M059J (cell line): ENCODE measurements at places on chromosomes 13 and 19. TPM values are rescaled to one million over a fixed set of nuclear protein-coding genes. Genes with fewer than 3 reads are reported as not detected.
A peak's percentile ranks its signal among the peaks of the same experiment; 100 is the strongest.

DNA sequence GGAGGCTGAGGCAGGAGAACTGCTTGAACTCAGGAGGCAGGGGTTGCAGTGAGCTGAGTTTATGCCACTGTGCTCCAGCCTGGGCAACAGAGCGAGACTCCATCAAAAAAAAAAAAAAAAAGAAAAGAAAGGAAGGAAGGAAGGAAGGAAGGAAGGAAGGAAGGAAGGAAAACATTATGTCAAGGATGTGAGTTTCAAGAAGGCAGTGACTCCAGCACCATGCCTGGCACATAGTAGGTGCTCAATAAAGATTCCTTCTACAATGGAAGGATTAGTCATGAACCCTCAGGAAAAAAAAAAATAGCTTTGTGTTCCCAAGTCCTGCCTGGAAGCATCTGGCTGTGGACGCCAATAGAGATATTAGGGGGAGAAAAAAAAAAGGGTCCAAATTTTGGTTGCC, 10.1 kb upstream of the ZNRF4 start:
- DNase-seq: no peak

DNA sequence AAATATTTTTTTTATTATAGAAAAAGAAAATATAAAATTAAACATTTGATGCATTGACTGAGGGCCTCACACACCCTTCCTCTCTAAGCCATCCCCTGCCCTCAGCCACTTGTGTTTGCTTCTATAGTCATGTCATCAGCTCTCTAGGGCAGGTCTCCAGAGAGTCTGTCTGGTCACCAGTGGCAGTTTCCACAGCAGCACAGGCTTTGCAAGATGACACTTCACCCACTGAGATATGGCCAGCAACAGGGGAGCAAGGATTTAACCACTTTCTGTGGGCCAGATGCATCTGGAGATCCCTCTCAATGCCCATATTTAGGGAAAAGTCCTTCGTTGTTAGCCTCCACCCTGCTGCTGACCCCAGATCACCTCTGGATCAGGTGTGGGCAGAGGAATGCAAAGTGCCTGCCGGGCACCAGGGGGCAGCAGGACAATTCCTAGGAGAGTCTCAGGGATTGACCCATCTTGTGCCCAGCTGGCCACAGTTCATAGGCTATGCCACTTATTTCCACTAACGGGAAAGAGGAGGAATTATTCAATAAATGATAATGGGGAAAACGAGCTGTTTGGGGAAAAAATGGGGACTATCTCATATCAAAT, 4.8 kb downstream of the ABCC4 start:
- no peak for DNase-seq

DNA sequence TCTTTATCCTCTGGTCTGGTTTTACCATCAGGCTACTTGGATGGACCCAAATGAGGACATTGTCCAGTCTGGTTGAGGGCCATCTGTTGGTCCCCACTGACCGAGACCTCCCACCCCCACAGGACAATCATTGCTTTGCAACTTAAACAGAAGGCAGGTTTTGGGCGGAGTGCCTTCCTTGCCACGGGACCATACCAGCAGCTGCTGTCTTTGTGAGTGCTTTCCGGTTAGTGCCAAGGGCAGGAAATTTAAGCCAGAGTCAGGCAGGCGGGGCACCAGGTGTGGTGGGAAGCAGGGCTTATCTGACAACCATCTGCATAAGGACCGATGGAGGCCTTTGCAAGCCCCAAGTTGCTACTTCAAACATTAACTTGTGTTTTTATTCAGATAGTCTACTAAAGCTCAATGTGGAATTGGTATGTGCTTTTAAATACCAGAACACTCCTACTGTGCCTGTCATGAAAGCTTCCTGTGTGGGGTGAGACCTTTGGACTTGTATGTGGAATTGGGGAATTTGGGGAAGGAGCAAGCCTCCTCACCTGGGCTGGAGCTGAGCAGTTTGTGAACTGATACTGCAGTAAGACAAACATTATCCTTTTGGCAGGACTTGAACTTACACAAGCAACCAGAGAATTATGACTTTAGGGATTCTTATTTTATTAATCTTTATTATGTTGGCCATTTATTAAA, 39.3 kb upstream of the UBE2L5 start:
- no peak for DNase-seq

DNA sequence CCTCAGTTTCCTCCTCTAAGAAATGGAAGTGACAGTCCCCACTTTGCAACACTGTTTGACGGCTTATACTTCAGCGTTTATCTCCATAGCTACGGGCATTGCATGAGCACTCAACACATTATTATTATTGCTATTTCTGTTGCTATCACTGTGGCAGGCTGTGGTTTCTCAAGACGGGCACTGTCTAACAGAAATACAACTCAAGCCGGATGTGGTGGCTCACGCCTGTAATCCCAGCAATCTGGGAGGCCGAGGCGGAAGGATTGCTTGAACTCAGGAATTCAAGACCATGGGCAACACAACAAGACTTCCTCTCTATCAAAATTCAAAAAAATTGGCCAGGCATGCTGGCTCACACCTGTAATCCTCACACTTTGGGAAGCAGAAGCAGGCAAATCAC, 4.9 kb upstream of the ZSWIM4 start:
- peak; percentile 69 for DNase-seq

GRCh38 chr13:110221406-110222117, 85.4 kb downstream of the COL4A1 start:
- no peak for DNase-seq

DNA sequence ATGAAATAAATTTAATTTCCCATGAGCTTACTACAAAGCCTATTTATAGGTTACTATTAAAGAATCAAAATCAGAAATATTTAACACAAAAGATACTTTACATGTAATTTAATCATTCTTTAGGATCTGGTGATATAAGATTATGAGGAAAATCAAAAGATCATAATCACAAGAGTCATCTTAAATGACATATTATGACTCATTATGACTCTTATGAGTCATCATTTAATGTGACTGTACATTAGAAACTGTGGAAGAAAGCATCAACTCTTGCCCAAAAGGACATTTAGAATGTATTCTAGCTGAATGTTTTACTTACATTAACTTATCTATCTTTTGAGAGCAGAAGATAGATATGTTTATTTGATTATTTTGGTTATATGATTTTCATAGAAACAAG, 458.6 kb downstream of the DCT start:
- peak; percentile 8 for DNase-seq

DNA sequence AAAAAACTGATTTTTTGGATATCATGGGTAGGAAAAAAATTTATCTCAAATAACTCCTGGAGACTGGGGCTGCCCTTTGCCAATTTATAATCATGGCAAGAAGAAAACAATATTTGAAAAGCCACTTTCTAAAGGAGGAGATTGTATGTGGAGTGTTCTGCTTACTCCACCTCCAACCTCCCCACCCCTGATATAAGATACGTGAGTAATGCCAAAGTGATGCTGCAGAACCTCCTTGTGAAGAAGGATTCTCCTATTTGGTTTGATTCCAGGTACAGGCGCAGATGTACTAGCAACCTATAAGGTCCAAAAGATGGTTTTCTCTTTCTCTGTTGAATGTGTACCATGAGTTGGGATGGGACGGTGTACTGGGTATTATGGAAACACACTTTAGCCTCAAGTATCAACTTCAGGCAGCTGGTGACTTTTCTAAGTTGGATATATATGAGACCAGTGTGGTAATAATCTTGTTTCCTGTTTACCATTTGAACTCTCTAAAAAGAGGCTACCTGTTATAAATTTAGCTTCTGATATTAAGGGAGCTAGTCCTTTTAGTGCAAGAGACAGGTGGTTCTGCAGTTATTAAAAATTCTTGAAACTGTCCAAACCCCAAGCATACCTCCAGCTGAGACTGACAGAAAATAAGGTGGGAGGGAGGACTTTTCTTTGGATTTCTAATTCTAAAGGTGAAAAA, 724.0 kb upstream of the MIR17HG start:
- no peak for DNase-seq

DNA sequence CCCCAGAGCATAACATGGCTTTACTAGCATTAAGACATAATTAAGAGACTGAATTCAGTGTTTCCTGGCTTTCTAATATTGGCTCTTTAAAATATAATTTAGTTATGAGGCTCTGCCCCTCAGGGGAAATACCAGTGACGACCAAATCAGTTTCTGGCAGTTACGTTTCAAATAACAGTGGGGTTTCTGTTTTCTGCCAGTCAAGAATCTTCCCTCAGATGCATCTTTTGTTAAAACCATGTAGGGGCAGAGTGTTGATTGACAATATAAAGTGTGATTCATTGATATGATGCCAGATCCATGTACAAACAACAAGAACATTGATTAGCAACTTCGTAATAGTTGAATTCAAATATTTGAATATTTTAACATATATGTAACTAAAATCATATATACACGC, 1169.7 kb downstream of the DIAPH3 start:
- DNase-seq: no peak

DNA sequence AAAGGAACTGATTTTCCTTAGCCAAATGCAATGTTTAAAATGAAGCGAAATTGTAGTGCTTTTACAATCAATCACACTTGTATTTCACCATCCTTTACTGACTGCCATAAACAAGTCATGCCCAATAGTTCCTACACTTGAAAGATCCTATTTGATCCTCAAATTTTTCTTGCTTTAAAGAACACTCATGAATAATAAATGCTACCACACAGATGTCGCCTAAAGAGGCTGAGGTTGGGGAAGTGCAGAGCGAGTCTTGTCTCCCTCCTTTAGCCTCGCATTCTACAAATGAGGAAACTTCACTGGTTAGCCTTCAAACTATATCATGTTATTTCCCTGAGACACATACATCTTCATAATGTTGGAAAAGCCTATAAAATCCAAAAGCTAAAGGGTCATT, 18.7 kb upstream of the AMER2 start:
- DNase-seq: no peak

DNA sequence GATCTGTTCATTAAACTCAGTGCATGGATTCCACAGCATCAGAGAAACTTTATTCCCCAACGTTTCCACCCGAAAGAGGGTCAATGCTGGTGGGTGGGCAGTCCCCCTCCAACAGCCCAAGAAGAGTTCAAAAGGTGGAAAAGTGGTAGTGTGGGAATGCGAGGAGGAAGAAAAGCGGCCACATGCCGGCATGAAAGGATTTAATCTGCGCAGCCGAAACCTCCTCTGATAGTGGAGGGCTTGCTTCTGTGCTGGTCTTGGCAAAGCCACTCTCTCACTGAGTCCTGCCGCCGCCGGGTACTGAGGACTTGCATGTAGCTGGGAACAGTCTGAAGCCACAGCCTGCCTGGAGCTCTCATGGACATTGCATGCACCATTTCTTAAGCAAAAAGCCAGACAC, 136.2 kb upstream of the ZNF536 start:
- DNase-seq: no peak

The ZNF527 gene
- 4.1 and 4.6 TPM in 2 replicates for total RNA-seq

The ZNF302 gene
- 10.7 and 14.8 TPM in 2 replicates for total RNA-seq

The MTUS2 gene
- total RNA-seq: 0.02 and 0.59 TPM in 2 replicates

The ICAM4 gene
- total RNA-seq: not detected in 2 replicates
